ENCODE measurements at places on chromosomes 2 and 18.

- DNase-seq: no peak
These were observed 688.6 kb downstream of the NRXN1 start for GRCh38 chr2:50343150-50343830.

GRCh38 chr18:35680139-35680551 lies 98.6 kb downstream of the GALNT1 start:
- DNase-seq: no peak

- no peak for DNase-seq
These were observed 121.2 kb downstream of the ZAP70 start for GRCh38 chr2:97834610-97835009.

GRCh38 chr2:45818591-45818990 lies 167.1 kb downstream of the PRKCE start:
- DNase-seq: no peak

DNA sequence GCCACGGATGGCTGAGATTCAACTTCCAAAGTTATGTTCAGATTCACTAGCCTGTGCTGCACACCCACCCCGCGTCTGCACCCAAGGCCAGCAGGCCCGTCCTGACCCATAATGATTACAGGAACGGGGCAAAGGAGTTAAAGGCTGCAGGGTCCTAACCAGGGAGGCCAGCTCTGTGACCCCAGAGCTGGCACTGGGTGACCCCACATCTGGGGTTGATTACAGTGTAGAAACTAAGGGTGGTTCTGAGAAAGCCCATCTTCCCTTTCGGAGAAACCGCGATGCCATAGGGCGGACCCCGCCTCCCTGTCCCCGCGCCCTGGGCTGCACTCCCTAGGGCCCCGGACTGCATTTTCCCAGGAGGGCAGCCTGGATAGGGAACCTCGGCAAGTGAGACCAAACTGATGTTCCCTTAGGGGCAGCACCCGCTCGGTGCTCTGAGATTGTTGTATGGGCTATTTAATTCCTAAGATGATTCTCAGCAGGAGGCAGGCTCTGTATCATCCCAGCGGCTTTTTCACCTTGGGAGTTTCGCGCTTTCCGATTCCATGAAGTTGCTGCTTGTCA lies 2.2 kb upstream of the GPR148 start:
- no peak for DNase-seq

DNA sequence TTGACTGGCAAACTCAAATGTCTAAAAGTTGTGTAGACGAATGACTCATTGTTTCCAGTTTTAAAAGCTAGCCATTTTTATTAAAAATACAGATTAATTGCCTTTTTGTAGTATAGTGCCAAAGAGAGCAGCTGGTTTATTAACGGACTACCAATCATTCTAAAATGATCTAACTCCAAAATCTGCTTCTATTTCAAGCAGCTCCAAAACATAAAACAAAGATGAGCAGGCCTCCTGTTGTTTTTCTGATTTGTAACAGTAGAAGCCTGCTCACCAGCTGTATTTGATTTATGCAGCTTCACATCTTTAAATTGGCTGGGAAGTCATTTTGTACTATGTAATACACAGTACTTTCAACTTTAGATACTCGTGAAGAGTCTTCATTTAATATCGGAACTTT lies 171.8 kb downstream of the UBR3 start:
- no peak for DNase-seq

DNA sequence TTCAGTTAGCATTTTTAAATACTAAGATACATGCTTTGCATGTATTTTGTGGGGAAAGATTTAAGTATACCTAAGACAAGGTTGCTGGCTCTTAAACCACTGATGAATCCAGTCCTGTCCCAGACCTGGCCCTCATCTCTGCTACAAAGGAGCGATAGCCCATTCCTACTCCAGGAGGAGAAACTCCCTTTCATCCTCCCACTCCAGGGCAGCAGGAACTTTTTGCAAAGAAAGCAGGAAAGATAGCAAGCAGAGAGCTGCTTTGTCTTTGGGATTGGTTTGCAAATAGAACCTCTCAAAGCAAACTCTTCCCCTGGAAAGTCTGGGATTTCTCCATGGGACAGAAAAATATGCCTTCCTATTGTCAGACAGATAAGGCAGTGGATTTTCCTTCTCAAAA lies 43.6 kb upstream of the COPS8 start:
- DNase-seq: no peak

DNA sequence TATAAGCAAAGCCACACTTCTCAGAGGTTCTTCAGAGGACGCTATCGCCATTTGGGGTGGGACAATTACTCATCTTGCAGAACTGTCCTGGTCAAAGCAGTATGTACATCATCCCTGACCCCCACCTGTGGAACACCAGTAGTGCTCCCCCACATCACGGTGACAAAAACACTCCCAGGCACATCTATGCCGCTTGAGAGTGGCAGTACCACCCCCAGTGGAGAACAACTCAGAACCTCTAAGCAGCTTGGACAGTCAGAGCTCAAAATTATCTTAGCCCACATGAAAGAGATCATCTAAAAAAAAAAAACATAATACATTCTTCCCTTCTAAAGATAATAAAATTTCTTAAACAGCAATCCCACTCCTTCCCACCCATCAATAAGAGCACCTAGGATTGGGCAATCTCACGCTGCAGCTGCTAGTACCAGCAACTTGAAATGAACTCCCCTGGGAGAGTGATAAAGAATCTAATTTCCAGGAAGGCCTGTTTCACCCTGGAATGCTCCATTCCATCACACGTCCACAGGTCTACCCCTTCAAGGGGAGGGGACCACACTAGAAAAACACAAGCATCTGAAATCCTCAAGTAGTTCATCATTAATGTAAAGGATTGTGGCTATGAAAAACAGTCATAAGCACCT lies 31.7 kb downstream of the LRP2 start:
- no peak for DNase-seq

- DNase-seq: no peak
These were observed 126.3 kb downstream of the NRP2 start for GRCh38 chr2:205808486-205809121.

DNA sequence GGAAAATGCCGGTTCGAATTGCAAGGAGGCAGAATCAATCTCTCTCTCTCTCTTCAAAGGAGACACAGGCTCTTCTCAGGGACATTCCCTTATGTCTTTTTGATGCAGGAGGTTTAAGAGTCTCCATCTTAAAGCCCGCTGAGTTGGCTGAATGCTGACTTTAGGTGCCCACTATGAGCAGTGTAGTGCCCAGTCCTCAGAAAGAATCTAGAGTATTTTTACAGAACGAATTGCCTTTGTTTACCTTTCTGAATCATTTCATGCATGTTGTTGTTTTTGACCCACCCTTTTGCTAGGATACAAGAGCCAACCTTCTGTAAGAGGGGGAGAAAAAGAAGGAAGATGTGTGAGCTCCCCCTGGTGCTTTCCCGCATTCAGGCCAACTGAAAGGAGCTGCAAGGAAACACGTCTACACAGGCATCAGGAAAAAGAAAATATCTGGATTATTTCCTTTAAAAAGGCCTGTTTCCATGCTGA lies 193.5 kb upstream of the TCF4 start:
- DNase-seq: peak; percentile 68

GRCh38 chr18:31814132-31814531 lies 53.5 kb upstream of the SLC25A52 start:
- no peak for DNase-seq

Measured in D341Med (cell line).